ENCODE measurements at places on chromosomes 12 and 14.
A peak's percentile ranks its signal among the peaks of the same experiment; 100 is the strongest.

DNA sequence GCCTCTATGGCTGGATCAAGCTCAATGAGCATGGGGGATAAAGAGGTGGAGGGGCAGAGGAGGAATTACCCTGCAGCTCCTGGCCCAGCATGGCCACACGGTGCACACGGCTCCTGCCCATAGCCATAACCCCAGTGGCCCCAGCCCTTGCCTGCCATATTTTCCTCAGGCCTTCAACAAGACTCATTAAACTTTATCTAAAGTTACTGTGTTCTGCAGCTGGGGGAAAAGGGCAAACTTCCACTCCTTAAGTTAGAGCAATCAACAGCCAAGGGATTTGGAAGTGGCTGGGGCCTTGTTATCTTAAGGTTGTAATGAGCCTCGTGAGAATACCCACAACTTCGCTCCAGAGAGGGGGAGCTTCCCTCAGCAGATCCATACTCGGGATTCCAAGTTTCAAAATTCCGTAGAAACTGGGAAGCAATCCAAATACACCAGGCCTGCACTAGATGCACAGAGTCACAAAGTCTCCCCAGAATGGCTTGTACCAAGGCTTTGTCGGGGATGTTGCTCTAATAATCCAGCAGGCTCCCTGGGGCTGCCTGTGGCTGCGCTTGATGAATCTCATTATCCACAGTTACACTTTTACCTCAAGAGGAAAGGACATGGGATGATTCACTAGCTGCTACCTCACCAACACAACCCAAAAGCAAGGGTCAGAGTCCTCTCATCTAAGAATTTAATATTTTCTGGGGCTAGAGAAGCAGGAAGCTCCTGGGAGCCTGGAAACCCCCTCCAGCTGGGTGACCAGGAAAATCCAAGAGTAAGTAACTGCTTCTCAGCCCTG, 13.0 kb upstream of the OR6J1 start:
- DNase-seq, result no peak

- peak; percentile 46 for DNase-seq
Measured at GRCh38 chr12:104596898-104597843, 140.4 kb downstream of the CHST11 start.

DNA sequence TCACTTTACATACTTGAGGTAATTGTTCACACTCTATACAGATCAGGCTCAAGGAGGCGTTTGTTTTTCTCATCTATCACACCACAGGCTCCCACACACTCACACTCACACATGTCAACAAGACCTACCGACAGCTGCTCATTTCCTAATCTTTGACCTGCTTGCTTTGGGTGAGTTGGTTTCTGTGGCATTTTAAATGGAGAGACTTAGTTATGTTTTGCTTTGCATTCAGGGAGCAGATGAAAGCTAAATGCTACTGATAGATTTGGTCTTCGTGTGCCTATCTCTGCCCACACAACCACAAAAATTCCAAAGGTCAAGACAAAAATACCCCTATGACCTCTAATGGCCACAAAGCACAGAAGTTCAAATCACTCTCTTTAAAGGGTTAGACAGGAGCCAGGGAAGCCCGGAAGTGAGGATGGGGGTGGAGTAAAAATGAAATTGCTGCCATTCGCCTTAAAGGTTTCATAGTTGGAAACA, 203.5 kb upstream of the G2E3 start:
- DNase-seq, result no peak

DNA sequence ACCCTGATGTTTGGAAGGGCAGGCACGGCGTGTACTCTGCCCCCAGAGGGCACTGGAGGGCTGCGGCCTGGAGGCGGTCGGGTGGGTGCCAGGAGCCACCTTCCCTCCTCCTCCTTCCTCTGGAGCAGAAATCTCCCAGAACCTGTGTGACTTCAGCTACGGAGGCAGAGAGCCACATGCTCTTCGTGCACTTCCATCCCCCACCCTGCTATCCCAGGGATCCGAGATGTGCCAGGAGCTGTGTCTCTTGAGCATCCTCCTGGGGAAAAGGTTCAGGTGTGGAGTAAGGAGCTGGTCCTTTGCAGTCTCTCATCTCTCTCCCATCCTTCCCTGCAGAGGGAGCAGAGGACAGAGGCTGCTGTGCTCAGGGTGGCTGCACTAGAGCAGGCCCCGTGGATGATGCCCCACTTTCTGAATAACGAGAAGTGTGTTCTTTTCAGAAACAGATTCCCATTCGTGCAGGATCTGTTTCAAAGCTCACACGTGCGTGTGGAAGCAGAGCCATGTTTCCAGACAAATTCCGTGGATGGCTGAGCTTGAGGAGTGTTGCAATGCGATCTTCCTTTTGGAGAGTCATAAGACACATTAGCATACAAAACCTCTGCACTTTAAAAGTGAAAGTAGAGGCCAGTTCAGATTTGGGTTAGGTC, 162.9 kb downstream of the ADGRD1 start:
- DNase-seq, result peak; percentile 57

- DNase-seq, result no peak
Measured at GRCh38 chr12:127257366-127257935, 1009.5 kb upstream of the TMEM132C start.

GRCh38 chr14:51880835-51881580, 20.6 kb downstream of the GNG2 start:
- no peak for DNase-seq

DNA sequence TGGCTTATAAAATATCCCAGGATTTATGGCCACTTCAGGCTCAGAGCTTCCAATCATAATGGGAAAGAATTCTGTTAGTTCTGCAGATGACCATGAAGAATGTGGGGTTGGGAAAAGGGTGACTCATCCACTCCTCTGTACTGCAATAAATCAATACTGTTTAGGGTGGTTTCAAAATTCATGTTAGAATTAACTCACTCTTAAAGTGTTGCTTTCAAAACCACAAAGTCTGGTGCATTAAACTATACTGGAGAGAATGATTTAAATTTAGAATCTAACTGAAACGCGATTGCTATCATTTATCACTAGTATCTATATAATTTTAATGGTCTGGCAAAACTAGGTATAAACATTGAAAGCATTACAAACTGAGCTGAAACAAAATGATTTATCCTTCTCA, 798 bp downstream of the CCDC198 start:
- no peak for DNase-seq

DNA sequence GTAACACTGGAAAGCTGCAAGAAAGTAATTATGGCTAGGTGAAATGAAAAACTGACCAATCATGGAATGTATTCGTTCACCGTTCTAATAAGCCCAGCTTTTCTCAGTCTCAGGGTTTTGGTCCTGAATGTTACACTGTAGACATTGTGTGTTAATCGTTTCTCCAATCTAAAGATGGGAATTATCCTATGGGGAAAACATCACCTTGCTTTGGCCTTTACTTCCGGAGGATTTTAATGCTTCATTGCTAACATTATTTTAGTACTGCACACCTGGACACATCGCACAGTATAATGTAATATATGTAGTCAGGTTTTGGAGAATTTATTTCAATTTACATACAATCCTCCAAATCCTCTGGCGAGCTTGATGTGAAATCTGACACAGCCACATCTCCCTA, 1.2 kb upstream of the TRHDE start:
- no peak for DNase-seq

DNA sequence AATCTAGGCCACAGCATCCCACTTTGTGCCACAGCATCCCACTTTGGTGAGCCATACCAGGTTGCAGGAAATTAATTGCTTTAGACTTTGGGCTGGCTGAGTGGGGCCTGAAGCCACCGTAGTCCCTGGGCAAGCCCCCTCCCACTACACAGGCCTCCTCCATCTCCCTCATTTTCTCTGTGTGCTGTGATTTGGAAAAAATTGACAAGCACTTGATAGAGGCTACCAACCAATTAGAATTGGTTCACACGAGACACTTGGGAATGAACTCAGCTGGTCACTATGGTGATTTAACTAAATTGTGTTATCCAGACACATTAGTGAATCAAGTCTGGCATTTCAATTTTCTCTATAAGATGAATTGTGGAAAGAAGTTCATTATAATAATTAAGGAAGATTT, 481.1 kb downstream of the DIO2 start:
- no peak for DNase-seq

DNA sequence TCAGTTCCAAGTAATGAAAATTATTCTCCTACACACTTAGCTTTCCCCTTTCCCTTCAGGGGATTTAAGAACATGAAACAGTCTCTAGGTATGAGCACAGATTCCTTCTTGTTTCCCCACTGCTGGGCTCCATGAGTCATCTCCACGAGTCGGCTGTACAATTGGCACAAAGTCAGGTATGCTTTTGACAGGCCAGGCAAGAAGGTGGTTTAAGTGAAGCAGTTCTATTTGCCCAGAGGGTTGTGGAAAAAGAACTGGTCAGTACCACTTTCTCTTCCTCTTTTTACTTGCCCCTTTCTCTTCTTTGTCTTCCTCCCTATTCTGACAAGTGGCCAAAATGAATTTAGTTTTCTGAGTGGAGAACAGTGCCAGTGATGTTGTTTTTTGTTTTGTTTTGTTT, 16.3 kb downstream of the DYNC1H1 start:
- DNase-seq, result no peak
